ENCODE measurements at places on chromosomes 4 and X. TPM values are rescaled to one million over a fixed set of nuclear protein-coding genes. Genes with fewer than 3 reads are reported as not detected.

Gene GLUD2
- 1.3 TPM for total RNA-seq

Gene AFM
- total RNA-seq = not detected

Gene GPR50
- total RNA-seq = not detected

Gene UGT2A1
- total RNA-seq = 0.33 TPM

Gene RAB9B
- 0.76 TPM for total RNA-seq

Gene PLAC1
- total RNA-seq = not detected

Gene SPATA18
- total RNA-seq = 9.6 TPM

Gene PRR32
- total RNA-seq = not detected

Gene LONRF3
- total RNA-seq = 11.3 TPM

Data from vein endothelial cell (primary cell).